Vagina (tissue), 2 donors: ENCODE measurements at places on chromosomes 4 and X. TPM values are rescaled to one million over a fixed set of nuclear protein-coding genes. Genes with fewer than 3 reads are reported as not detected.

DNA sequence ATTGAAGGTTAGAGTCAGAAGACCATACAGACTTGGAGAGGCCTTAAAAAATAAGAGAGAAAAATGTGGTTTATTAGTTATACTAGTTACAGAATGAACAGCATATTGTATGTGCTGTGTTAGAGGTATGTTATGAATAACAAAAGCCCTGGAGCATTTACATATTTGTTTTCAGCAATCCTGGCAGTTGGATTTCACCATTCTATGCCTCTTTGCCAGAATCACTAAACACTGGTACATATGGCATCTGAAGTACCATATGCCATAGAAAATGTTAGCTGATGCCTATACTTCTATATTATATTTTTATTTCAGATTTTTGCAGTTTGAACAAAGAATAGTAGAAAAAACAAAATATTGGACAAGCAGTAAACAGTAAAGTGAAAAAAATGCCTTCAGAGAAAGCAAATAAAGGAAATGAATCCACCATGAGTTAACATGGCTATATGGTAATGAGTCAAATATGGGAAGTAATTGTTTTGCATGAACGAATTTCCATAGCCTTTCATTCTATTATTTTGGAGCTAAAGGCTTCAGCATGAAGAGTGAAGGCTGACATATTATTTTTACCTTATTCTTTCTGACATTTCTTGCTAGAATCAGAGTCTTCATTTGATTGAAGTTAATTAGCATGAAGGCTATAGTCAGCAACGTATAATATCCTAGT is 41.9 kb upstream of the PRDM8 start:
- H3K4me1 ChIP-seq: peaks cover 5% of the 10 kb centered on the region
- H3K27me3 ChIP-seq: no peaks in the 10 kb centered on the region
- H3K27ac ChIP-seq: no peak overlapping the region
- H3K36me3 ChIP-seq: no peaks in the 10 kb centered on the region

GRCh38 chrX:29826742-29827141 is 388.6 kb upstream of the MAGEB2 start:
- no peaks in the 10 kb centered on the region for H3K36me3 ChIP-seq
- H3K4me3 ChIP-seq: no peak overlapping the region
- no peaks in the 10 kb centered on the region for H3K4me1 ChIP-seq
- no peak overlapping the region for H3K27ac ChIP-seq
- no peaks in the 10 kb centered on the region for H3K27me3 ChIP-seq
- DNase-seq: no peak

DNA sequence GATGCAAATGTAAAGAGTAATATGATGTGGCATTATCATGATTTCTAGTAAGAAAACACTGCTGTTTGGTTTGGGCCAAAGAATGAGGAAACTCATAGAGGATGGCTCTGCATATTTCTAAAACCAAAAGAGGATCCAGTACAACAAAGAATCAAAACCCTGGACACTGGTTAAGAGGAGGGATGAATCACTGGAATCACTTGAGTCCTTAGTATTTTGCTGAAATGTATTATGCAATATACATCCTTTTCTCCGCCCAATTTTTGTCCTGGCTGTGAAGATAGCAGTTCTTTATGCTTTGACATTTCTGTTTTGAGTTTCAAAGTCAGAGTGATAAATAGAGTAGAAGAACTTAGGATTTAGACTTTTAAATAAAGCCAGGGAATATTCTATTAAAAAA is 345.9 kb downstream of the PACRGL start:
- DNase-seq: no peak
- no peaks in the 10 kb centered on the region for H3K36me3 ChIP-seq
- no peaks in the 10 kb centered on the region for H3K4me1 ChIP-seq
- H3K27ac ChIP-seq: no peak overlapping the region
- no peaks in the 10 kb centered on the region for H3K27me3 ChIP-seq
- no peak overlapping the region for H3K4me3 ChIP-seq

DNA sequence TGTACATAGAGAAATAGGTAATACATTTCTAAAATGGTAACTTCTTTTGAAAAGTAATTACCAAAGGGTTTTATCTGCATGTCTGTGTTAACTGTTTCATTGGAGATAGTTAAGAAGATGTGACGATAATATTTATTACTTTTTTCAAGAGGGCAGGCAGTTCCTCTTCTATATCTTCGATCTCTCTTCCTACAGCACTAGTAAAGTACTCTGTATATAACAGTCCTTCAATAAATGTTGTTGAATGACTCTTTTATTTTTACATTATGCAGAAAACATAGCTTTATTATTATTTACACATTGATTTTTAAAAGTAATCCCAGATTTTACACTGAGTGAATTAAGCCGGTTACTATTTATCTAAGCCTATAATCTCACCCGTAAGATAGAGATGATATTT is 51.8 kb downstream of the TMPRSS11E start:
- no peaks in the 10 kb centered on the region for H3K36me3 ChIP-seq
- H3K27me3 ChIP-seq: no peaks in the 10 kb centered on the region
- no peaks in the 10 kb centered on the region for H3K4me1 ChIP-seq
- no peak for DNase-seq

DNA sequence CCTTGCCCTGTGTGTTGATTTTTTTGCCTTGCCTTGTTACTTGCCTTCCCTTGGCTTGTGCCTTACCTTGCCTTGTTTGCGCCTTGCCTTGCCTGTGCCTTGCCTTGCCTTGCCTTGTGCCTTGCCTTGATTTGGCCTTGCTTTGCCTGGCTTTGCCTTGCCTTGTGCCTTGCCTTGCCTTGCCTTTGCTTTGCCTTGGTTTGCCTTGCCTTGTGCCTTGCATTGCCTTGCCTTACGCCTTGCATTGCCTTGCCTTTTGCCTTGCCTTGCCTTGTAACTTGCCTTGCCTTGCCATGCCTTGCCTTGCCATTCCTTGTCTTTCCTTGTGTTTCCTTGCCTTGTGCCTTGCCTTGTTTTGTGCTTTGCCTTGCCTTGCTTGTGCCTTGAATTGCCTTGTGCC is 94.6 kb downstream of the TAB3 start:
- DNase-seq: no peak
- no peaks in the 10 kb centered on the region for H3K27me3 ChIP-seq
- H3K4me1 ChIP-seq: no peaks in the 10 kb centered on the region
- H3K4me3 ChIP-seq: no peak overlapping the region

- H3K27ac ChIP-seq: no peak overlapping the region
- H3K27me3 ChIP-seq: no peaks in the 10 kb centered on the region
- H3K36me3 ChIP-seq: no peaks in the 10 kb centered on the region
- H3K4me3 ChIP-seq: no peak overlapping the region
Observed at GRCh38 chrX:20527558-20528011, 260.9 kb upstream of the RPS6KA3 start.

- H3K27me3 ChIP-seq: no peaks in the 10 kb centered on the region
- H3K27ac ChIP-seq: no peak overlapping the region
- H3K4me3 ChIP-seq: no peak overlapping the region
Observed at GRCh38 chrX:129719268-129719667, 19.5 kb upstream of the XPNPEP2 start.

GRCh38 chr4:92047209-92047875 is 256.4 kb upstream of the GRID2 start:
- H3K4me1 ChIP-seq: no peaks in the 10 kb centered on the region
- H3K27me3 ChIP-seq: no peaks in the 10 kb centered on the region
- H3K27ac ChIP-seq: no peak overlapping the region
- no peak for DNase-seq
- no peaks in the 10 kb centered on the region for H3K36me3 ChIP-seq

DNA sequence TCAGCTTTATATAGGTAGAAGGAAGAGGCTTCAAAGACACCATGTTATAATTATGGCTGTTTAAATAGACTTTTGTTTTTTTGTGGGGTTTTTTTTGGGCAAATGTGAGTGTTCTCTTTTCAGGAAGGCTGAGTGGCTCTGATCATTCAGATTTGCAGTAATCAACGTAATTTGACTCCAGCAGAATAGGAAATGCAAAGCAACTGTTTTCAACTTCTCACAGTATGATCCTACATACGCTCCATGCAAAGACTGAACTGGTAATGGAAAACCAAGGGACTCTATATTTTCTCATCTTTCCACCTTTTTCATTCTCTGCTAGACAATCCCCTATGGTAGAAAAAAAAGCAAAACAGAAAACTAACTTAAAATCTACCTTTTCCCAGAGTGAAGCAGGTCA is 10.8 kb downstream of the ADH1B start:
- no peaks in the 10 kb centered on the region for H3K36me3 ChIP-seq
- H3K4me1 ChIP-seq: no peaks in the 10 kb centered on the region
- H3K27me3 ChIP-seq: no peaks in the 10 kb centered on the region
- H3K4me3 ChIP-seq: no peak overlapping the region
- no peak overlapping the region for H3K27ac ChIP-seq

DNA sequence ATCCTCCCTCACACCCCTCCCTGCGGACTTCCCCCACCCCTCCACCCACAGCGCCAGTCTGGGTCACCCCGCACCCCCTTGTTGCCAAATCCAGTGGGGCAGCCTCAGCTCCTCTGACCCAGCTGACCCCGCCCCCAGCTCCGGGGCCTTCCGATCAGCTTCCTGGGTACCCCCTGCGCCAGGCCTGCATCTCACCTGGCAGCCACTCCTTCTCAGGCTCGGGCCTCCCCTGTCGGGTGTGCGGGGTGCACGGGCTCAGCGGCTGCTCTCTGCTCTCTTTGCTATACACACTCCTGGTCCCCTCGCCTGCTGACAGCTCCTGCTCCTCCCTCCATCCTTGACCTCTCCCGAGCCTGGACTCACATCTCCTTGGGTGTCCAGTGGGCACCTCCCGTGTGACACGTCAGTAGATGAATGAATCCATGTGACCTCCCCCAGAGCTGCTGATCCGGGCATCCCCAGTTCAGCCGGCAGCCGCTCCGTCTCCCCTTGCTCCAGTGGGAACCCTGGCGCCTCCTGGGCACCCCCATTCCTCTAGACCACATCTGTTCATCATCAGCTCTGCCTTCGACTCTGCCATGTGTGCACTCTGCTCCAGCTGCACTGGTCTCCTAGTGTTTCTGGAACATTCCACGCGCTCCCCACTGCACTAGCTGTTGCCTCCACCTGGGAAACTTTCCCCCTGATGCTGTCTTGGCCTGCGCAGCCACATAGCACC is 9.9 kb downstream of the CFAP99 start:
- H3K27ac ChIP-seq: no peak overlapping the region
- DNase-seq: no peak
- no peak overlapping the region for H3K4me3 ChIP-seq
- H3K4me1 ChIP-seq: no peaks in the 10 kb centered on the region
- H3K27me3 ChIP-seq: no peaks in the 10 kb centered on the region

GRCh38 chr4:118849867-118850487 is 14.1 kb upstream of the SEC24D start:
- H3K36me3 ChIP-seq: no peaks in the 10 kb centered on the region
- H3K27me3 ChIP-seq: no peaks in the 10 kb centered on the region
- H3K4me3 ChIP-seq: peak overlapping the region; percentile 39
- H3K4me1 ChIP-seq: peaks cover 8% of the 10 kb centered on the region

TMEM271 gene
- total RNA-seq: 0.25 TPM

C4orf50 gene
- total RNA-seq: 0.49 TPM

LRIT3 gene
- not detected for total RNA-seq

HAND2 gene
- 26.0 TPM for total RNA-seq

BMPR1B gene
- 0.49 TPM for total RNA-seq

HADH gene
- total RNA-seq: 30.9 TPM

RRH gene
- total RNA-seq: not detected

GLRB gene
- total RNA-seq: 2.9 TPM

IRF2 gene
- 18.7 TPM for total RNA-seq
